GM10248 (cell line): ENCODE measurements at places on chromosomes 2 and 18.

- DNase-seq, result no peak
Measured at GRCh38 chr2:40138314-40138713, 313.6 kb downstream of the SLC8A1 start.

GRCh38 chr18:47342566-47342965, 91.1 kb upstream of the SKOR2 start:
- DNase-seq, result no peak

DNA sequence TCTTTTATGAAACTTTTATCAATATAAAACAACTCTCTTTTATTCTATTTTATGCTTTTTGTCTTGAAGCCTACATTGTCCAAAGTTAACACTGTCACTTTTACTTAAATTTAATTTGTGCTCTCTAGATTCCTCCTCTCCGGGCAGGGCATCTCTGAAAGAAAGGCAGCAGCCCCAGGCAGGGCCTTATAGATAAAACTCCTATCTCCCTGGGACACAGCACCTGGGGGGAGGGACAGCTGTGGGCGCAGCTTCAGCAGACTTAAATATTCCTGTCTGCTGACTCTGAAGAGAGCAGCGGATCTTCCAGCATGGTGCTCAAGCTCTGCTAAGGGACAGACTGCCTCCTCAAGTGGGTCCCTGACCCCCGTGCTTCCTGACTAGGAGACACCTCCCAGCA, 447.7 kb upstream of the FANCL start:
- no peak for DNase-seq

- DNase-seq, result no peak
Measured at GRCh38 chr2:200756618-200757321, 54.9 kb upstream of the BZW1 start.

GRCh38 chr2:240166191-240166590, 25.7 kb upstream of the OTOS start:
- DNase-seq, result no peak

DNA sequence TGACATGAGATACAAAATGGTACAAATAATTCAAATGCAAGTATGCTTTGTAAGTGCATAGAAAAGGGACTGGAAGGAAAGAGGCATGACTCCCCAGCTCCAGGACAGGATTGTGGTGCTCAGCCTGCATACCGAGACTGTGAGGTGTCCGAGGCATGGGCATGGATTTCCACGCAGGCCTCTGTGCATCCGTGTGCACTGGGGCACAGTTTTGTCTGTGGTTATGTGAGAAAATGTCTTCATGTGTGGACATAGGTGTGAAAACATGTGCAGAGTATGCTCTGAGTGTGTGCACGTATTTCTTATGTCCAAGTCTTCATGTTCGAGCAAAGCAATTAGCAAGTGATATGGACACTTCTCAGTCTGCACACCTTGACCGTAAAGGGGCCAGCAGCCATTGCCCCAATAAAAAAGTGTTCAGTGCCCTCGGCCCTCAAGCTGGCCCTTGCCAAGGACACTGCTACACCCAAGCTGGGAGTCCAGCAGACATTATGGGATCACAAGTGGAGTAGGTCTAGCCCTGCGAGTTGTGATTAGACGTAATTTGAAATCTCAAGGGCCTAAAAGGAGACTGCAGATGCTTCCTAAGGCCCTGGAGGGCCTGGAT, 120.7 kb downstream of the CYP26B1 start:
- DNase-seq, result no peak

- DNase-seq, result no peak
Measured at GRCh38 chr18:73023975-73024374, 156.2 kb upstream of the NETO1 start.

DNA sequence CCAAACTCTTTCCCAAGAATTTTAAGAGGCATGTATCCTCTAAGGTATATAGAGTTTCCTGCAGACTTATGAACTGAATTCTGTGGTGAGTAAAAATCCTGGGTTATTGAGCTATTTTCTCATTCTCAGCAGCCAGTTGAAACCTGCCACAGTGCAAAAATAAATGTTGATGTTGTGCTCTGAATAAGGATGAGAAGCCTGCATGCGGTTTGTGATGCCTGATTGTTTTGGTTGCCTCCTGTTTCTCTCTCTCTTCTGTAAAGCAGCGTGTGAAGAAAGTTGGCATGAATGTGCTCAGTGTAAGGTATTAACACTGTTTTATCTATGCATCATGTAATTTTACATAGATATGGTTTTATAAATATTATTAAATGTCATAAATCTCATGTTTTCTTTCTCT, 452.6 kb downstream of the CDH2 start:
- no peak for DNase-seq
